Activated T-helper 17 cell treated with anti-CD3 and anti-CD28 coated beads, Interleukin-2, amount 50 U/mL, for 72 hours (primary cell): ENCODE measurements at places on chromosomes 7 and 10. TPM values are rescaled to one million over a fixed set of nuclear protein-coding genes. Genes with fewer than 3 reads are reported as not detected.

MACC1 gene
- 1.5 TPM for total RNA-seq

DNA sequence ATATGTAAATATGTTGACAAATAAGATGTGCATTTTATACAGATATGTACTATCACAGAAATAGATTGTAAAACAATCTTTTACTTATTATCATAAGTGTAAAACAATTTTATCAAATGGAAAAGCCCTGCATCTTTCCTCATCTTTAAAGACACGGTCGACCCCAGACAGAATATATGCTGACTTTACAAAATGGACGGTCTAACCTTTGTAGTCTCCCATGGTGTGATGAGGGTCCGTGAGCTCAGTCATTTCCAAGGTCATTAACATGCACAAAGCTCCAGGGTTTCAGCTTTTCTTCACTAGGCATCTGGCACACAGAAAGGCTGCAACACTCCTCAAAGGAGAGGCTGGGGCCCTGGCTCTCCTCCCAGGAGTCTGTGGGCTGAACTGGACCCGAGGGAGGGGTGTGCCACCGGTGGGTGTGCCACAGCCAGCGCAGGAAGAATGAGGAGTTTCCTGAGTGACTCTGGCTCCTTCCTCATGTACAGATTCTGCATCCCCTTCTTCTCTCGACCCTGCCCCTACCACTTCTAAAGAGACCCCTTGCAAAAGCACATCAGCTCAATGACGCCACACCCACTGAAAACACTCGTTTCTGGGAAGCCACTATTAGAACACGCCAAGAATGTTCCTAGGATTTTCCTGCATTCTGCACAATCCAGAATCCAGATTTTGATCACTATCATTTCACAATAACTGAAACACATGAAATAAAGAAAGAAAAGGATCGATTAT is 26.2 kb upstream of the ABLIM1 start:
- no peak for ATAC-seq

GRCh38 chr7:572416-573268 is 53.0 kb upstream of the PDGFA start:
- no peak for ATAC-seq

PON1 gene
- total RNA-seq: not detected

GRCh38 chr7:75584354-75584753 is 92.2 kb downstream of the SPDYE5 start:
- no peak for ATAC-seq

GRCh38 chr10:98224509-98224908 is 43.5 kb downstream of the LOXL4 start:
- no peak for ATAC-seq

- peak; percentile 14 for ATAC-seq
Measured at GRCh38 chr10:71217266-71218045, 5.1 kb downstream of the UNC5B start.

FXYD4 gene
- total RNA-seq: not detected

ADIRF gene
- total RNA-seq: not detected

ZCCHC24 gene
- total RNA-seq: 2.6 TPM

- ATAC-seq: no peak
Measured at GRCh38 chr7:148916186-148916585, 32.1 kb upstream of the EZH2 start.

DNA sequence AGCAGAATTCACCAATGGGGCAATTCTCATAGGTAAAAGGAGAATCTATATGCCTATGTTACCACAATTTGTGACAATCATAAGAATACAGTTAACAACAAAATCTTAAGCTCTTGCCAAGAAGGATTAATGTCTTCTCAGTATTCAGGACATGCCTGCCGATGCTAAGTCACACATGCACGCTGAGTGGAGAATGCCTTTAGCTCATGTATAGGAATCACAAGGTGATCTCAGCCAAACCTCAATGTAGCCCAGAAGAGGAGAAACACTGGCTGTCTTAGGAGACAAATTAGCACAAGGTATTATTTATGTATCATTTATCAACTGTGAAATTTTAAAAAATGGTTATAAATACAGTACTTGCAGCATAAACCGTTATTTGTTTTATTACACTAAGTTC is 2.7 kb downstream of the HTR7 start:
- no peak for ATAC-seq

- ATAC-seq: no peak
Measured at GRCh38 chr10:88343761-88344484, 239.2 kb downstream of the RNLS start.

DNA sequence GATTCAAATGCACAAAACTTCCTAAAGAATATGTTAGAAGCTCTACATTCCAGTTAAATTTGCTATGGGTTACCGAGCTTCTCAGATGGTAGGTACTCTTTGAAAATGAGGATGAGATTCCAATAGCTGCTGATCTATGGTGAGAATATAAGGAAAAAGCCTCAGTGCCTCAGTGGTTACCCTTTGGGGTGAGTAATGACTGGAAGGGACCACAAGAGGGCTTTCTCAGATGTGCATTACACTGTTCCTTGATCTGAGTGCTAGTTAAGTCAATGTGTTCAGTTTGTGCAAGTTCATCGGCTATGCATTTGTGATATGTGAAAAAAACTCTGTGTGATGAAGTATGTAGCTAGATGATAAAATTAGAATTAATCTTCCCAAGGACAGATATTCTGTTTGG is 3.5 kb downstream of the NRCAM start:
- no peak for ATAC-seq

OR2A5 gene
- total RNA-seq: not detected

VWDE gene
- total RNA-seq: 6.1 TPM

- no peak for ATAC-seq
Measured at GRCh38 chr10:31701546-31701945, 227.1 kb downstream of the ARHGAP12 start.

DNA sequence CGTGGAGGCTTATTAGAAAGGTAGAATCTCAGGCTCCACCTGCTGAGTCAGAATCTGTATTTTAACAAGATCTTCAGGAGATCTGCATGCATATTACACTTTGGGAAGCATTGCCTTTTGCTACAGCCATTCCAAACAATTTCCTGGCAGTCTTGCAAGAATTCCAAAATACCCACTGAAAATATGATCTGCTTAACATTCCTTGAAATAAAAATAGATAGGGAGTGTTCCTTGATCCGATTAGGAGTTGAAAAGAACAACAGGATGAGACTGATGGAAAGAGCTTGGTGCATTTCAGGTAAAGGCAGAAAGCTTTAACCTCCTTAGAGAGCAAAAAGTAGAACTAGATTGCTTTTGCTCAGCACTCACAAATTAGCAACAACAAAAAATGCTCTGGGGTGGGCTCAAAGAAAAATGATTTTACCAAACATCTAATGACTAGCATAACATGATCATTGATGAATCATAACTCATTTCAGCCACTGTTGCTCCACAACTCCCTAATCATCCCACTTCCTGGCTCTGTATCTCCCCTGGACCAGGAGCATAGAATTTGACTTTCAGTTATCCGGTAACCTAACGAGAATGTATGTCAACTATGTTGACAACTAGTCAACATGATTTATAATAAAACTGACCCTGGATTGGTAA is 115.2 kb downstream of the RNLS start:
- ATAC-seq: no peak

GRCh38 chr7:81743201-81743600 is 26.6 kb downstream of the HGF start:
- ATAC-seq: no peak

DNA sequence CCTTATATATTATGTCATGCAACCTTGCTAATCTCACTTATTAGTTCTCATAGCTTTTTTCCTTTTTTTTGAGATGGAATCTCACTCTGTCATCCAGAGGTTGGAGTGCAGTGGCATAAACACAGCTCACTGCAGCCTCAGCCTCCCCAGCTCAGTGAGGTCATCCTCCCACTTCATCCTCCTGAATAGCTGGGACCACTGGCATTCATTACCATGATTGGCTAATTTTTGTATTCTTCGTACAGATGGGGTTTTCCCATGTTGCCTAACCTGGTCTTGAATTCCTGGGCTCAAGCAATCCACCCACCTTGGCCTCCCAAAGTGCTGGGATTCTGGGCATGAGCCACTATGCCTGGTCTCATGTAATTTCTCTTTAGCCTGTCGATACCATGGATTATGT is 89.1 kb upstream of the TRIM24 start:
- no peak for ATAC-seq

- ATAC-seq: no peak
Measured at GRCh38 chr10:52387744-52388143, 73.7 kb downstream of the DKK1 start.
